ENCODE measurements at places on chromosomes 3 and 15.

GRCh38 chr3:68984011-68984530, 29.4 kb downstream of the EOGT start:
- DNase-seq = no peak

DNA sequence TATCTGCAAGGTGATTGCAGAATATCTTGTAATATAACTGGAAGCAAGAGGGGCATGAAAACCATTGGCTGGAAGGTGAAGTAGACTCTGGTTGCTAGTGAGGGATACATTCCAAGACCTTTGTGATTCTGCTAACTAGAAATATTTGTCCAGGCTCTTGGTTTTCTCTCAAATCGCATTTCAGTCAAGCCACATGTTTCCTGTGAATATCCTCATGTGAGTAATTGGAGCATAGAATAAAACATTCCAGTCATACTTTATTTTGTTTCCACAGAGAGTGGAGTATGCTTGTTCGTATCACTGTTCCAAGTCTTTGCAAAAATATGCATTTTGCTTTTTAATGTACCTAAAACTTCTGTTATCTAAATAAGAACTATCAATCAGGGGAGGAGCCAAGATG, 850.0 kb downstream of the EPHA3 start:
- no peak for DNase-seq

GRCh38 chr15:31325595-31326155, 960 bp upstream of the KLF13 start:
- peak; percentile 71 for DNase-seq

- DNase-seq = no peak
Measured at GRCh38 chr15:94353488-94353820, 122.1 kb downstream of the MCTP2 start.

DNA sequence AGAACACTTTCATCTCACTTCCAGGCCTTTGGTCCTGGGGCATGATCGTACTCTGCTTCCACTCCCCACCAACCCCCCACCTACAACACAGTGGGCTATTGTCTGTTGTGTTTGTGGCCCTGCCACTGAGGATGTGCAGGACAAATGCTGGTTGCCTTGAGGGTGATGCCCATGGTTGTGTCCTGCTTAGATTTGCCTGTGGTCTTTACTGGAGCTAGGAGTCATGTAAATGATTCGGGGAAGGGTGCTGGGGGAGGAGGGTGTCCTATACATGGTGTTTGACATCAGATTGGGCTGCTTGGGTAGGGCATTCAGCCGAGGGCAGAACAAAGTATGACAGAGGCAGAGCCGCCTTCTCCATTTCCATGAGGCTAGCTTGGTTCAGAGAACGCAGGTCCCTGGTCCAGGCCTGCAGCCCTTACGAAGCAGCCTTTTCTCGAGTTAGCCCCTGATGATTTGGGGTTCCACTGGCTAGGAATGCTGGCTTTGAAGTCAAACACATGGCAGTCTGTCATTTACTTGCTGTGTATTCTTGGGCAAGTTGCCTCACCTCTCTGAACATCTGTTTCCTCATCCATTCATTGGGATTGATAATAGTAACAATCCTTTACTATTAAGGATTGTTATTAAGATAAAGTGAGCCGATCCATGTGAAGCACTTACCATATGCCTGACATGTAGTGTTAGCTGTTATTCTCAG, 6.9 kb downstream of the CORO2B start:
- no peak for DNase-seq

GRCh38 chr3:23182996-23183513, 20.1 kb upstream of the UBE2E2 start:
- DNase-seq = no peak

- no peak for DNase-seq
Measured at GRCh38 chr15:56608993-56609392, 124.3 kb downstream of the ZNF280D start.

GRCh38 chr3:57085211-57085610, 24.7 kb downstream of the SPATA12 start:
- DNase-seq = no peak

- no peak for DNase-seq
Measured at GRCh38 chr3:46714728-46715506, 2.8 kb downstream of the PRSS50 start.

GRCh38 chr15:29128671-29129070, 141.0 kb downstream of the NSMCE3 start:
- DNase-seq = no peak

- DNase-seq = no peak
Measured at GRCh38 chr15:70954171-70954570, 61.5 kb downstream of the LRRC49 start.

DNA sequence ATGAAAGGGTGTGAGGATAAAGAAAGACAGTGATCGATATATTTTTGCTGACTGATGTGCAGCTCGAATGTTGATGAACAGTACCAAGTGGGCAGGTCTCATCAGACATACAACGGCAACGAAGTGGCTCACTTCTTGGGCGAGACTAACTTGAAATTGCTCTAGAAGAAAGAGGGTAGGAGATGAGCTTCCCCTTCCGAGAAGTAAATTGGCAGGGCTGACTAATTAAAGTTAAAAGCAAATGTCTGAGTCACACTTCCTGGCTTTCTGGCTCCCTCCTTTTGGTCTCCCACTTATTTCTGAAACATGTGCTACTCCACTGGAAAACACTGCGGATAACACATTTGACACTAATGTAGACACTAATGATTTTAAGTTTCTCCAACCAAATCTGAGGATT, 228.3 kb downstream of the ABHD5 start:
- no peak for DNase-seq

- DNase-seq = no peak
Measured at GRCh38 chr3:103767635-103768034, 1332.8 kb downstream of the ZPLD1 start.

DNA sequence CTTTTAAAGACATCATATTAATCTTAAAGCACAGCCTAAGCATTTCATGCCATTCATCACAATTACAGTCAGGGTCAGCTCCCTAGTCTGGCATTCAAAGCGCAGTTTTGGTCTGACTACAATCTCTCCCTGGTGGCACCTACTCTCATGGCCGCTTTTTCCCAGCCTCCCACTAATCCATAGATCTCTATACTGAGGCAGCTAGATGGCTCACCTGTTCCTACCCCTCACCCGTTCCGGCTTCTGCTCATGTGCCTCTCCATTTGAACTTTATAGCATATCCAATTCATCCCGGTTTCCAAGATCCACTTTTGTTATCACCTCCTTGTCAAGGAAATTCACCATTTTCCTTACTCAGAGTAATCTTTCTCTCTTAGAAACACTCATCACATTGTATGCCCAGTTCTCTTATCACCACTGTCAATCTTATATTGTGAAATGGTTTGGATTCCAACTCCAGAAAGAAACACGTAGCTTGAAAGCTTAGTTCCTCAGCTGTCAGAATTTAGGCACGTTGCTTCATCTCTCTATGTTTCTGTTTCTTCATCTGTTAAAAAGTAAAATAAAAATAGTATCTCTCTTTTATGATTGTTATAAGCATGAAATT, 220.0 kb upstream of the UBE2E2 start:
- DNase-seq = no peak

DNA sequence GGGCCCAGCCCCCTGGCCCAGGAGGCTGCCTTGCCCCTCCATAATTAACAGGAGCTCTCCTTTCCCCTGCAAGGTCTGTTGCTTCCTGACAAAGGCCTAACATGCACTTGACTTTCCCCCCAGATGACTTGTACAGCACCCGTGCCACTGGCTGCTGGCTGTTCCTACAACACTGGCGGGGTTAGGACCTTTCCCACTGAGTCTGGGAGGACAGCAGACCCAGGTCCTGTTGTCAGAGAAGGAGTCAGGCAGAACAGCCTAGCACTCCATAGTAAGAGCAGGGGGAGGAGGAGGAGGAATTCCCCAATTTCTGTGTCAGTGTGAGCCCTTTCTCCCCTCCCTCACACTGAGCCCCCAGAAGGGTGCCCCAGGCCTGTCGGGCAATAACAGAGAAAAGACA, 99.2 kb downstream of the CORO2B start:
- DNase-seq = no peak

- no peak for DNase-seq
Measured at GRCh38 chr3:188326111-188326510, 172.2 kb downstream of the LPP start.

DNA sequence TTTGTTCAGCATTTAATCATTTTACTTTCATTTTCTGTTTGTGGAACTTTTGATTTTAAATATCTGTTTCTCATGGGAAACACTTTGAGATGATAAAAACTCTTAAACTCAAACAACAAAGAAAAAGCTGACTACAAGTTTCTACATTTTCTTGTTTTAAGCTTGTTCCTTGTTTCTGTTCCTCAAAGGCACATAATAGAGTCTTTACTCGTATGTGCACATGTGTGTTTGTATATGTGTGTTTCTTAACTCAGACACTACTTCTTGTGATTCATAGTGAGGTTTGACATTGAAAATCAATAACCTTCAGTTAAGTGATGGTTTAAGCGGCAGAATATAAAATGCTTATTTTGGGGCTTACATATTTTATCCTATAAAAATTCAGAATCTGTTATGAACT, 786.7 kb upstream of the EPHA6 start:
- DNase-seq = no peak

GRCh38 chr3:123745184-123745855, 138.8 kb downstream of the MYLK start:
- no peak for DNase-seq

GRCh38 chr3:32097768-32098167, 8.7 kb upstream of the GPD1L start:
- DNase-seq = no peak

DNA sequence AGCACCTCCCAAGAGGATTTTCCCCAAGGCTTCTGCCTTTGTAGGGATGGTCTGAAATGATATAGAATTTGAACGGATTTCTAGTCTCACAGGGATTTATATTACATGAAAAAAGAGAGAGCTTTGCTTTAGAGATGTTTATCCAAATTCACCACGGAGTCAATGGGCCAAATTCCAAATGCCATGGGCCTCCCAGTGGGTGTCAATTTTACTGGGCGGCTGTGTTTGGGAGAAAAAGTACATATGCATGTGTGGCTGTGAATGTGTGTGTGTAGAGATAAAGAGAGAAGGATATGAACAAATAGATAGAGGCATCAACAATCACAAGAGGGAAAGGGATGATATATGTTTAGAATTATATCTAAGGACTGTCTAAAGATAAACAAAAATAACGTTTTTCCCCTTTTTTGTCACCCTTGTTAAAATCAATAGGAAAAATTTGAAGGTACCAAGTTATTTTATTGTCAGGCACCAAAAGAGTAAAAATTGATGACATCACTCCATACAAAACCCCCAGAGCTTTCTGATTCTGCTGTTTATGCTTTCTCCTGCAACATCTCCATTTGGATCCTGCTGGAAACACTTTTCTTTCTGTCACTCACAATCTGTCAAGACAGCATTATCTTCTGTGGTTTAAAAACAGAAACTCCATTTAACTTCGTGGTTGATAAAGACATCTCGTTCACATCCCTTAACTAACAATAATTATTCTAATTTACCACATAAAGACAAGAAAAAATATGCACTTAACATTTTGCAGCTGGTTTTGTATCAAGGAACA, 160.7 kb downstream of the FHIT start:
- no peak for DNase-seq

GRCh38 chr15:45425135-45425534, 46.8 kb upstream of the GATM start:
- no peak for DNase-seq

DNA sequence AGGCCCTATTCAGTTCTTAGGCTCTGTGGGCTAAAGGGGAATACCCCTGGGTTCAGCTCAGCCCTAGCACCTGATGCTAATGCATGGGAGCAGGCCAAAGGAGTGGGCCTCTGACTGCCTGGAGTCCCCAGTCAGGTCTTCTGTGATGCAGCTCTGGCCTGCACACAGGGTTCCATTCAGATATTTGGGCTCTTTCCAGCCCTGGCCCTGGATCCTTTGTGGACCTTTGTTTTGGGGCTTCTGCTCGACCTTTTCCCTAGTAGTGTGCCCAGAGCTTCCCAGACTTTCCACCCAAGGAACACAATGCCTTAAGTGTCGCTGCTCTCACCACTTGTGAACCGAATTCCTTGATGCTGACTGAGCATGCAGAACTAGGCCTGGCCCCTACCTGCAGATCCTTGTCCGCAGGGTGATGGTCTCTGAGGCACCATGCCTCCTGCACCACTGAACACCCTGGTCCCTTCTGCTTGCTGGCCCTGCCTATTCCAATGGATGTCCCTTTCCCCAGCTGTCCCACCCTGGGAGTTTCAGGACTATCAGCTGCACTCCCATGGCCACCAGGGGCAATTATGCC, 5.1 kb downstream of the SEC13 start:
- DNase-seq = no peak

GRCh38 chr3:39291903-39292329, 12.1 kb upstream of the CX3CR1 start:
- peak; percentile 21 for DNase-seq

DNA sequence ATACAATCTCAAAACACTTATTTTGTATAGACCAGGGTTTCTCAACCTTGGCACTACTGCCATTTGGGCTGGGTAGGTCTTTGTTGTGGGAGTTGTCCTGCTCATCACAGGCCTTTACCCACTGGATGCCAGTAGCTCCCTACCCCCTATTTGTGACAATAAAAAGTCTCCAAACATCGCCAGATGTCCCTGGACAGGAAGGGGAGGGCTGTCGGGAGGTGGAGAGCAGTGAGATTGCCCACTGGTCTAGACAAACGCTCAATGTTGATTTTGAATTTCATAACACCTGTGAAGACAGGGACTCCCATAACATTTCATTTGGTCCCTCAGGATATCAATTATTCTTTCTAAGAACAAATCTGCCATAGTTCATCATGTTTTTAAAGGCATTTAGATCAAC, 151.7 kb upstream of the PTPRG start:
- no peak for DNase-seq

GRCh38 chr15:67776600-67776999, 48.7 kb upstream of the SKOR1 start:
- no peak for DNase-seq

DNA sequence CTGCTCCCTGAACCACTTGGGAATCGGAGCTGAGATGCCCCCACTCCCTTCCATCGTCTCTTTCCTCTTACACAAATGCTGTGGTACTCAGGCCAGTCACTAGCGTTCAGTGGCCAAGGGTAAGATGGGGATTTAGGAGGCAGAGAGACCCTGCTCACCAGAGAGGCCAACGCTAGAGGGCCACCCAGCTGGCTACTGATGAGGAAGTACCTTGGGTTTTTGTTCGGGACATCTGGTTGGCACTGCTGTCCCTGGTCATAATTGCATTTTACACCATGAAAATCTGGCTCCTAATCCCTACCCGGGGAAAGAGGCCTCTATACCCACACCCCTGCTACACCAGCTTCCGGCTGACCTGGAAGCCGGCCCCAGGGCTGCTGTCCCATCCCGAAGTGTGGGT, 7.7 kb downstream of the MAP6D1 start:
- DNase-seq = no peak
